ENCODE measurements at places on chromosomes 4 and X.

- no peak for DNase-seq
Measured at GRCh38 chr4:30763321-30763727, 43.2 kb downstream of the PCDH7 start.

GRCh38 chr4:125125276-125125675, 189.5 kb upstream of the FAT4 start:
- DNase-seq: no peak

DNA sequence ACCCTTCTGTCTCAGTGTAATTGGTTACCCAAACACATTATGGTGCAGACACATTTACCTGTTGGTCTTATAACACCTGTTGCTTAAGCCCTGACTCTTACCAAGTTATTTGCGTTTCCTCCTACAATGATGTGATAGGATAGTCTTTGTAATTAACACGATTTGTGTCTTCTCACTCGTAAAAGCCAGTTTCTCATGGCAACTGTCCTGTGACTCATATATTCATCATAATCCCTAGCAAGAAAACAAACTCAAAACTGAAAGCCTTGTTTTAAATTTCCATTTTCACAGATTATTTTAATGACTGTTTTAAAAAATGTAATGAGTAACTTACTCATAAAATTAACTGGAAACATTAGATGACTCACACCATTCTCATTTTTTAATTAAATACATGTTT, 495.2 kb downstream of the NLGN4X start:
- DNase-seq: no peak

GRCh38 chr4:54837576-54838140, 179.9 kb downstream of the KIT start:
- DNase-seq: no peak

DNA sequence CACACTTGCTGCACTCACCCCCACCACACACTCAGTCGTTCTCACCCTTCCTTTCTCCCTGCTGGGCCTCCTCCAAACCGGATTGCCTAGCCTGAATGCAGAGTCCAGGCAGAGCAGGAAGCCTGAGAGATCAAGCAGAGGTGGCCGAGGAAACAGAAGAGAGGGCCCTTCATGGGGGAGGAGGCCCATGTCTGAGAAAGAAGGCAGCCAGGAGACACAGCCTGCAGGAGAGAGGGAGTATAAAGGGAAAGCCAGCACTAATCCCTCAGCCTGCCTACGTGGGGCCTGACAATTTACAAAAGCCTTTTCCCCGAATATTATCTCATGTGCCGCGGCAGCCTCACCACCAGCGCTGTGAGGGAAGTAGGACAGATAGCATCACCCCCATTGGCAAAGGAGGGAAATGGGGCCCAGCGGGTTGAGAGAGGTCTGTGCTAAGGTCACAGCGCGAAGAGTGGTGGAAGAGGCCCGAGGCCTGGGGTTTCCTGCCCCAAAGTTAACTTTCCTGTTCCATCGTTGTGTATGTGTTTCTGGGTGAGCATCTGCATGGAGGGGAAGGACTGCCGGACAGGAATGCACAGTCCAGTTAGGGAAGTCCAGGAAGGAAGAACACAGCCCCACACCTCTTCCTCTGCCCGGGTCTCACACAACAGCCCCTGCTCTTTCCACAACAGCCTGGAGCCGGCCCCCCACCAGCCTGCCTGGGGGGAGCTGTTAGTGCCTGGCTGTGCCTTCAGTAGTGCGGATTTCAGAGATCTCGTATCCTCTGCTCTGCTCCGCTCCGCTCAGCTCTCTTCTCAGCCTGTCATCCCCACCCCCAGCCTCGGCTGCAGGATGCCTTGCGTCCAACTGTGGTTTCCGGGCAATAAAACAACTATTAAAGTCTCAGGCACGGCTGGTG, 50.9 kb upstream of the BCOR start:
- no peak for DNase-seq
